ENCODE measurements at places on chromosomes 2 and 18.

- no peak for DNase-seq
These were observed 65.7 kb upstream of the ZNF236 start for GRCh38 chr18:76756531-76757253.

DNA sequence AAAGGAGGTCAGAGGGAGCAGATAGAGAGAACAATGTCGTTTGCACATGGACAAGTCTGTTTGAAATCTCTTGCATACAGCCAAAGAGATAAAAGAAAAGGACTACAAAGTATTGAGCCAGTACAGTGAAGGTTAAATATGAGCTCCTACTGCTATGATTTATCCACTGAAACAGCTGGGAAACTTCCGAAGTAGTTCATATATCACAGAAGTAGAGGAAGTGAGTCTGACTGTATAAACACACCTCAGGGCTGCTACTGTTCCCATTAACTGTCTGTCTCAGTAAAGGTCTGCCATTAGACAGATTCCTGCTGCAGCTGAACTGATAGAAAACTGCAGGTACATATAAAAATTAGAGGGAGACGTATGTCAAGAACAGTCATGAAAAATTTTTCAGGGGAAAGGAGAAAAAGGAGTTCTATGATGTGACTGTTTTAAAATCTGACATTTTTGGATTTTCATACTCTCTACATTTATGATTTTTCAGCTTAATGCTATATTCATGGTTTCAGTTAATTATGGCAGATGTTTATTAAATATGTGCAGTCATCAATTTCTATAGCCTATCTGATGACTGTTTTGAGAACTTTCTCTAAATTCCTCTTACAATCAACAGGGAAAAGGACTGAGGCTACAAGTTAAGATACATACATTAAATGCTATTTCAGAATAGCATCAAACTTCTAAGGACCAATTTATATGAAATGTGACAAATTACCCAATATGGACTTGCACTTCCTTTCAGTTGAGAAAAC, 364.7 kb downstream of the ERBB4 start:
- no peak for DNase-seq

DNA sequence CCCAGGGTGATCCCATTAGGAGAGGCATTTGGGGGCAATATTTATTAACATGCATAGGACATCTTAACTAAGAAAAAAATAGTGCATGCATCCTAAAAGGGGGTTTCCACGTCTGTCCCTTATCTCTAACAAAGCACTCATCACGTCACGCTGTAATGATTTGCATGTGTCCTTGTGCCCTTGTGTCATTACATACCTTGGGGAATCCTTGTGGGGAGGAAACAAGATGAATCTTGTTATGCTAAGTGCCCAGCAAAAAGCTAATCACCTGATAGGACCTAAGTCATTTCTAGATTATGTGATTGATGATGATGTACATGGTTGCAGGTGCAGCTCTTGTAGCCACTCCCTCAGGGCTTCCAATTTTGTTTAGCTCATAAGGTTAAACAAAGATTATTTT, 250.9 kb downstream of the FBXO15 start:
- no peak for DNase-seq

DNA sequence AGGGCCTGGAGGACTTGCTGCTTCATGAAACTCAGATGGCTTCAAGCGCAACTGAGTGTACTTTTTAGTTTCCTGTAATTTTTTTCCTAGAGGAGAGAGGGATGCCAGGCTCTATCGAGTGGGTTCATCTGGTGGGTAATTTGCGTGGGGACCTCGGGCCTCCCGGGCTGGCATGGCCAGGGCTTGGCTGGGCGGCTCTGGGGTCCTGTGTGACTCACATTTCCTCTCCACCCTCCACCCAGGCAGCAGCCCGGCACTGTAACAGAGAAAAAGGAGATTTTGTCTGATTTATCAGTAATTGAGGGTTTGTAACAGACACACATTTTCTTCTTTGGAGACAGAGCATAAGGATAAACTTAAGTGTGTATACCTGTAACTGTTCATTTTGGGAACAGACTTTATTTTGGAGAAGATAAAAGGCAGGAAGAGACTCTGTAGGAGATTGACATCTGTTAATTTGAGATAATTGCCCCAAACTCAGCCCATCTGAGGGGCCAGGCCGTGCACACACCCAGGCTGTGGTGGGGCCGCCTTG, 64.3 kb downstream of the NFATC1 start:
- no peak for DNase-seq

DNA sequence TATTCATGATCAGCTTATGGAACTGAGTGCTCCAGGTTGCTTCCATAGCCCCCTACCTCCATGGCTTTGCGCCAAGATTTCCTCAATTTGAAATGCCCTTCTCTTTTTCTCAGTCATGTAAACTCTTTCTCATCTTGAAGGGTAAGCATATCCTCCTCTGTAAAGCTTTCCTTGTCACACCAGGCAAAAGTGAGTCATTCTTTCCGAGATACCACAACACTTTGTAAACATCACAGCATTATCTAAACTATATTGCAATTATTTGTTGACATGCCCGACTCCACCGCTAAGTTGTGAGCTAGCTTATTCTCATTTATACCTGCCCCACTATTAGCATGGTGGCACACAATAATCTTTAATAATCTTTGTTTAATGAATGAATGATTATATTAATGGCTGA, 419.5 kb upstream of the CHST9 start:
- DNase-seq: no peak

DNA sequence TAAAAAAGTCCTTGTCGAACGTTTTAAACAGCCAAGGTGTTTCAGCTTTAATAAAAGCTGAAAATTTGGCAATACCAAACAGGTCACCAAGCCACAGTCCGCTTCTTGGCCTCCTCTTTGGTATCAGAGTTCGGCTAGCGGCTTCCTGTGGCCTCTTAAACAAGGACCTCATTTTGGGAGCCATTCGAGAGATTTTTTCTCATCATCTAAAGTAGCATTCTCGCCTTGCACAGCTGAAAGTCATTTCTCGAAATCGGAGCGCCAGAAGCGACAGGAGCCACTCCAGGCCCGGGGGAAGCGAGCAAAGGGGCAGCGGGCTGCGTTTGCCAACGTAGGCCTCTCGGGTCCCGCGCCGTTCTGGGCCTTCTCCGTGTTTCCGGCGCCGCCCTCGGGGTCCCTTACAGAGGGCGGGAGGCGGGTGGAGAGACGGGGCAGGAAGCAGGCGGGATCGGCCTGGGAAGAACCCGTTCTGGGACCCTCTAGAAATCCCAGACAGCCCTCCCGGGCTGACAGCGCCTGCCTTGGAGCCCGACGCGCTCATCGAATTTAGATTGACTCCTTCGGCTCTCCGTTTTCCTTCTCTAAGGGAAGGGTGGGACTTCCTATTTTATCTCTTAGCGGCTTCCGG, 522 bp upstream of the ZNF407 start:
- no peak for DNase-seq

- no peak for DNase-seq
These were observed 64.8 kb downstream of the ARMC9 start for GRCh38 chr2:231263118-231263831.

DNA sequence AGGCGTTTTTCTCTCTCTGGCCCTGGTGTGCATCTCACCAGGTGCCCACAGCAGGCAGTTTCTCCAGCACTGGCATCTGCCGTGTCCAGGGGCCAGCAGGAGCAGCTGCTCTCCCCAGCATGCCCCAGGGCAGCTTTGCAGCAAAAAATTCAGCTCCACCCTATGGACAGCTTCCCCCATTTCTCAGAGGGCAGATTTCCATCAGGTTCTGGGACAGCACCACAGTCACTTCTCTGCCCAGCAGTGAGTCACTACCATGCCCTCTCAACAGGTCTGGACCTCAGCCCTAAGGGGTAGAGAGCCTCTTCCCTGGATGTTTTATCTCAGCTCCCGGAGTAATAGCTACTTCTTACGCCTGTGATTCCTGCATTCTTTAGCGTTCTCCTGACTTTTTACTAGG, 170.2 kb upstream of the RAB12 start:
- no peak for DNase-seq

DNA sequence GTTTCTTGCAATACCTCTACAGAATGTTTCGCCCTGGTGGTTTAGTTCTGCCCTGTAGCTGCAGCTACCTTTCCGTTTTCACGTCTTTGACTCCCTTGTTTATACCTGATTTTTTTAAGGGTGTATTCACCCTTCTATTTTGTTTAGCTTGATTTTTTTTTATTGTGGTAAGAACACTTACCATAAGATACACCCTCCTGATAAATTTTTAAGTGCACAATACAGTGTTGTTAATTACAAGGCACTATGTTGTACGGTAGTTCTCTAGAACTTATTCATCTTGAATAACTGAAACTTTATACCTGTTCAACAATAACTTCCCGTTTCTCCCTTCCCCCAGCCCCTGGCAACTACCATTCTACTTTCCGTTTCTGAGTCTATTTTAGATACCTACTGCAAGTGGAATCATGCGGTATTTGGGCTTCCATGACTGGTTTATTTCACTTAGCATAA, 48.9 kb upstream of the NABP1 start:
- no peak for DNase-seq

DNA sequence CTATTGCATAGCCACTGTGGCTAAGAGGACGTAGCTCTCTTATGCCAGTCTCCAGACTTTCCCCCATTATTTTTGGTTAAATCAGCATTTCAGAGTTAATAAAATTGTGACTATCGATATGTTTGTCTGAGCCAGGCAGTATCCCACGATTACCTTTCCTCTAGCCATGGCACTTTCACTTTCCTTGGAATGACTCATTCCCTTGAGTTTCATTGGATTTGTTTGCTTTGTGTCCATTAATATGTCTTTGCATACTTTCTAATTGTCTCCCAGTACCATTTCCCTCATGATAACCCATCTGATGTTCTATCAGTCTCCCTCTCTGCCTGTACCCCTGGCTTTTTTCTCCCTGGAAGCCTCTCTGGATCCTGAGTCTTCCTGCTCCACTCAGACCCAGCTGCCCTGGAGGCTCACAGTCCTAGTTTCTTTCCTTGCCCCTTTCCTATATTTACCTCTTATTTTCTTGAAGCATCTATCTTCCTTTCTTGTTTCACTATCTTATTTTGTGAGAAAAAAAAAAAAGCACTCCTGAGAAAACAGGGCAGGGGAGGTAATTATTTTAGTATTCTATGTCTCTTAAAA, 126.1 kb downstream of the MTX2 start:
- DNase-seq: no peak

DNA sequence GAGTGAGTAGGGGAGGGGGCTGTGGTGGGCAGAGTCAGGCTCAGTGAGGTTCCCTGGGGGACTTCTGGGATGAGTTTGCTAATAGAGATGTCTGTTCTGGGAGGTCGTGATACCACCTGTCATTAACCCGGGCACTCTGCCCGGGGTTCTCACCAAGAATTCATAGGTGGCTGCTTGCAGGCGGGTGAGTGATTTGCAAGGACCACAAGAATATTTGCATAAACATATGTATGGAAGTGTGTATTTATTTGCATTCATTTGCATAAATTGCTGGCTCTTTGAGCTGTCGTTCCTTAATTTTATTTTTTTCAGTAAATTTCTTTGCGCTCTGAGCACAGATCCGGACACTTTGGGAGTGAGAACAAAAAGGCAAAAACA, 260.0 kb downstream of the ATAD2B start:
- DNase-seq: no peak

DNA sequence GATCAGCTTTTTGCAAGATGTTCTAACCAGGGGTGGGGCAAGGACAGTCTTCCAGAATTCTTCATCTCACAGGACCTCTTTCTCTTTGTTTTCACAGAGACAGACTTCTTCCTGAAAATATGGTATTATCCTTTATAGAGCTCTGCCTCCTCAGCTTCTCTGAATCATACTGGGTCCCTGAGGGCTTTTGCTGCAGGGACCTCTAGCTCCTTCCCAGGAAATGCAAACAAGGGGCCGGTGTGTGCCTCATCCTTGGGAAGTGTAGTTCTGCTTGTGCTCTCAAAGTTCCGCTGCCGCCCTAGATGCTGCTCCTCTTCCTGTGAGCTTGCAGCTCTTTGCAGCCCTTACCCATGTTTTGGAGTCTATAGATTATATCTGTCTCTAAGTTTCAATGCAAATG, 99.5 kb upstream of the NPAS2 start:
- DNase-seq: no peak

GRCh38 chr2:101858246-101858645, 133.5 kb upstream of the IL1R2 start:
- no peak for DNase-seq

- DNase-seq: no peak
These were observed 83.2 kb downstream of the BCL2 start for GRCh38 chr18:63236406-63236805.

DNA sequence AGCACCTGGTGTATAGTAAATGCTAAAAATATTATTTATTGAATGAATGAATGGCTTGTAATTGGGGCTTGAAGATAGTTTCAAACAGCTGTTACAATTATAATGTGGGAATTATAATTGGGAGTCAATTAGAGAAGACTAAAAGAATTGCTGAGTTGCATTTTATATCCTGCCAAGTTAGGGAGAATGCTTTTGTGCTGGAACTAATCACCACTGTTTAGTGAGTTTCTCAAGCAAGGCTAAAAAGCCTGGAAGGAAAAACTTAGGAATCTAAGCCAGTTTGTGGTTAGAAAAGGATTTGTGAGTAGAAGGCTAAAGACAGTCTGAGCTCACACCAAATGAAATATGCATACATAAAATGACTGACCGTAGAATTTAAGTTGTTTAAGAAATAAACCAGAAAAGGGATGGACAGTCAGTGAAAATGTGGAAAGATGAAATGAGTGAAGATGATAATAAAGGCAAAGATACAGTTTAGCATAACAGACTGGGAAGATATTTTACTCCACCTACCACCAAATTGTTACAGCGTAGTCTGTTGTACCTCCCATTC, 647.7 kb upstream of the FSHR start:
- DNase-seq: no peak

DNA sequence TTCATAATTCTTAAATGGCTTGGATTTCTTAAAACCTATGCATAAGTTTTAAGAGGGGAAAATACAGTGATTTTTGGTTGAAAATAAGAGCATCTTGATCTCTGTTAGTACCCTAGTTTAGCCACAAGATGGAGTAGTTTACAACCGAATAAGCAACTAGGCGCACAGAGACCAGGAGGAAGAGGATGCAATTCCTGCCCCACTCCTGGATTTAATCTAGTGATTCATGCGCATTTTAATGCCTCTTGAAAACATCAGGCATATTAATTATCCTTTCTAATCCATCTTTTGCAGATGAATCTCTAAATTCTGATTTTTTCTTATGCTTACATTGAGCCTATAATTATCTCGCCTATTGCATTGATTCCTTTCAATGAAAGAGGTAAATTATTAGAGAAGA, 76.7 kb downstream of the MRPS9 start:
- no peak for DNase-seq

DNA sequence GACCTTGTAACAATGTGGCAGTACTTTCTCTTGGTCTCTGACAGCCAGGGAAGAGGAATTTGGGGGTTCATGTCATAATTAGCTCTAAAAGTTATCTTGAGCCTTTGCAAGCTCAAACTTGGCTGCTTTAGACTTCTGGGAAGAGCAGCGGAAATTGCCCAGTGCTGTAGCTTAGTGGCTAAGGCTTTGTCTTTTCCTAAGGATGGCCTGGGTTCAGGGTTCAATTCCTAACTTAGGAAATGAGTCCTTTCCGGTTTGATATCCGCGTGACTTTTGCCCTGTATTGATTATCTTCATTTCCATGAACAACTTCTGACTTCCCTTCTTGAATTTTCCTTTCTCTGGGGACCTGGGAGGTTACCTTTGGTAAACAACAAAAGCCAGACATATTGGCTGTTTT, 961.0 kb downstream of the CNTNAP5 start:
- no peak for DNase-seq

- no peak for DNase-seq
These were observed 12.0 kb upstream of the GYPC start for GRCh38 chr2:126643972-126644371.

GRCh38 chr2:145289946-145290345, 770.0 kb upstream of the ZEB2 start:
- no peak for DNase-seq

Data from left hindlimb (tissue), 1 donor.